ENCODE measurements at places on chromosomes 4 and X.
A peak's percentile ranks its signal among the peaks of the same experiment; 100 is the strongest.

DNA sequence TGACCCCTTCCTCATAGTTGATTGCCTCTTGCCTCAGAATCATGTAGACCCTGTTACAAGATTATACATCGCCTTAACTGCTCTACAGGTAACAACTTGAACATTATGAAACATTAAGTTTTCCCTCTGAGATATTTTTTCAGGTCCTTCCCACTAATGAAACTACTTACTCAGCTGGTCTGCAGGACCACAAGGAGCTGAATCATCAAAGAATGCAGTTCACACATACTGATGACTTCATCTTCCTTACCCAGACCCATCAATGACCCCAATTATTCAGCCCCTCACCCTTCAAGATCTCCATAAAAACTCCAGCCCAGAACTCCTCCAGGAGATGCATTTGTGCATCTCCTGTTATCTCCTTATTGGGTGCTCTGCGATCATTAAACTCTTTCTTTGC is 720.9 kb downstream of the RAPGEF2 start:
- no peak for DNase-seq

DNA sequence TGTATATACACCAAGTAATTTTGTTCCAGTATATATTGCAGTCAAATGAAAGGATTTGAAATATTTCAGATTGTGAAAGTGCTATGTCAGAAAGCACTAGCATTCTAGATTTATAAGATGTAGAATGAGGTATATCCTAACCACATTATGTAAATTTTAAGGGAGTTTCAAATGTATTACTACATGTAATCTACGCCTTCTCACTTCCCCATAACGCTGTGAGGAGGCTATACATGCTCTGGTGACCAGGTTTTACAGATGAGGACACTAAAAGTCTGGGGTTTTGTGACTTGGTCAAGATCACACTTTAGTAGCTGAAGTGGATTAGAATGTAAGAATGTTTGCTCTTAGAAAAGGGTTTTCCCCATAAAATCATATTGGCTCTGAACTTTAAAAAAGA is 8.1 kb downstream of the ENPEP start:
- DNase-seq = no peak

DNA sequence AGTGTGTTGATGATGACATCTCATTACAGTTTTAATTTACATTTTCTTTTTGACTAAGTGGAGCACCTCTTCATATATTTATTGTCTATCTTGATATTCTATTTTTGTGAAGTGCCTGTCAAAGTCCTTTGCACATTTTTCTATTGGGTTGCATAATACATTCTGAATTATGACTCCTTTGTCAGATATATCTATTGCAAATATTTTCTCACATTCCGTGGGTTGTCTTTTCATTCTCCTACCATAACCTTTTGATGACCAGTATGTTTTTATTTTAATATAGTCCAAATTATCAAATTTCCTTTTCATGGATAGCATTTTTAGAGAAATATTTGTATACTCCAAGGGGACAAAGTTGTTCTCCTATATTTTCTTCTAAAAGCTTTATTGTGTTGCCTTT is 126.4 kb downstream of the PJA1 start:
- DNase-seq = no peak

DNA sequence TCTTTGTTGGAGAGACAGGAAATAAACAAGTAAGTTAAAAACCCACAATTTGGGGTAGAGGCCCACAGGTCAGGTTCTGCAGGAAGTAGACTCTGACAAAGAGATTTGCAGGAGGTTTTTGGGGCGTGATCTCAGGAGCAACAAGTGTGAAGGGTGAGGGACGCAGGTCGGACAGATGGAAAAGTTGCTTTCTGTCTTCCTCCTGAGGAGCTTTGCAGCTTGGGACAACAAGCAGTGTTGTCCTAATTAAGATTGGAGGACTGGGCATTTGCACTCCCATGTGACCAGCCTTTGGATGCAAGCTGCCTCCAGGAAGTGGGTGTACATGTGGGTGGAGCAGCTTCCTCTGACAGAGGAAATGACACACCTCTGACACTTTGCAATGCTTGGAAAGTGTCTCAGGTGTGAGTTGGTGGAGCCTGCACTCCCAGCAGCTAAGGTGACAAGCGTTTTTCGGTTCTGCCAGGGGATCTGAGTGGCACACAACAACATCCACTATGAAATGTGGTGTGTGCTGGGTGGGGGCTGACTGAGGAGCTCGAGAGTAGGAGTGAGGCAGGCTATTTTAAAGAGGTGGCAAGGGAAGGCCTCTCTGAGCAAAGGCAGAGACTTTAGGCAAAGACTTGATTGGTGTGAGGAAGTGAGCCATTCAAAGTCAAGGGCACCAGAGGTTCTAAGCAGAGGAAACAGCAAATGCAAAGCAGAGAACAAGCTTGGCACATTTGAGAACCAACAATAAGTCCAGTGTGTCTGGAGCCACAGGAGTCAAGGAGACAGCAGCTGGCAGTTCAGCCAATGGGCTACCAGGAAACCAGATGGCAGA is 339.8 kb upstream of the GATB start:
- DNase-seq = no peak

DNA sequence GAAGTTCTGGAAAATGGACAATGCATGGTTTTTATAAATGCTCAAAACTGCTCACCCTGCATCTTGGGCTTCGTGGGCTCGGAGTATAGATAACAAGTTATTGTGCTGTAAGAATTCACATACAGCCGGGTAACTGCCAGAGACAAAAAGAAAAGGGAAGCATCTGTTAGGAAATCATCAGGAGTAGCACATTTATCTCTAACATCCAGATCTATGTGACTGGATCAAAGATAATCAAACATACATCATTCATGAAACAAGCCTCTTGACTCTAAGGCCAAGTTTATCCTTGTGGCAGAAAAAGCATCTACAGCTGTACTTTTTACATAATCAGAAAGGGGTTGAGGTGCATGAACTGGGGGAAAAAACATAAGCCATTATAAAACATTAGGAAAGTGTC is 264.2 kb downstream of the PPP3CA start:
- no peak for DNase-seq

GRCh38 chrX:31366041-31366440 is 294.2 kb upstream of the FTHL17 start:
- no peak for DNase-seq

GRCh38 chr4:109615742-109616141 is 55.7 kb downstream of the MCUB start:
- no peak for DNase-seq

DNA sequence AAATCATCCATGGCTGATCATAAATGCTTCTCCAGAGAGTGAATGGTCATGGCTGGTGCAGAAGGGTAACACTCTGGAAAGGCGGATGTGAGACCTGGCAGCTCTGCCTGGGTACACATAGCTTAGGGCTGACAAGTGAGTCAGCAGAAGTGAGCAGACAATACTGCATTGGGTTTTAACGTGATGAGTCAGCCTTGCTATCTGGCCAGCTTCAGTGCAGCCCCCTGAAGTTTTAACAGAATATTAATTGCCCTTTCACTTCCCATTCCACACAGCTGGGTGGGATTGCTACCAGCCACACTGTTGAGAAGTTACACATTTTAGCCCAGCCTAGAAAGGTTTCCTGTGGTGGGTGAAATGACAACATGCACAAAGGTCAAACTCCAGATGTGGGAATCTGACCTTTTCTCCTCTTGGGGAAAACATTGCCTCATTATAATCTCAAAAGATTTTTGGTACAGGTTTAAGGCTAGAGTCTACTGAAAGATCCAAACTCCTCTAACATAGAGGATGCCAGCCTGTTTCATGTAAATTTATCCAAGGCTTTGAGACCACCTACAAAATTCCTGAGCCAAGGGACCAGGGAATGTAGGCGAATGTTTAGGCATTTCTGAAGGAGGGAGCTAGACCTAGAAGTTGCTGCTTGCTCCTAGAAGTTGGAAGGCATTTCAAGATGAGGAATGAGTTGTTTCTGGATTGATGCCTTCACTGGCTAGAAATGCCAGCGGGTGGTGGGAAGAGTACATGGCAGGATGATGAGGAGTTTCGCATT is 230.3 kb upstream of the PGRMC2 start:
- no peak for DNase-seq

- DNase-seq = no peak
Measured at GRCh38 chr4:140116442-140117104, 37.4 kb downstream of the MAML3 start.

- no peak for DNase-seq
Measured at GRCh38 chr4:189126040-189126439, 814.6 kb upstream of the FRG1 start.

- DNase-seq = no peak
Measured at GRCh38 chr4:154024097-154024694, 235.3 kb upstream of the SFRP2 start.

DNA sequence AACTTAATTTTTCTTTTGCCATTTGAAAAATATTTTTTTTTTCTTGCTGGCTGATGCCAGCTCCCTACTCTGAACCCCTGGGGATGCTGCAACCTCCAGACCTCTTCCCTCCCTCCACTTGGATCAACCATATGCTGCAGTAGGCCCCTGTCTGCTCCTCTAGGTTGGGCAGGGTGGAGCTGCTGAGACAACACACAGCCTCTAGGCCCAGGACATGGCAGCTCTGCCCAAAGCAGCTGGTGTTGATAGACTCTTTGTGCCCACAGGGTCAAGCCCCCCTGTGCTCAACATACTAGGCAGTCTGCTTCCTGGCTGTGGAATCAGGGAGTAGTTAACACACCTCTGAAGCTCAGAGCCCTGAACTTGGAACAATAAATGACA is 19.9 kb upstream of the CLNK start:
- DNase-seq = no peak

- DNase-seq = no peak
Measured at GRCh38 chr4:154137320-154137905, 348.5 kb upstream of the SFRP2 start.

- no peak for DNase-seq
Measured at GRCh38 chr4:25361253-25361652, 15.8 kb upstream of the ANAPC4 start.

GRCh38 chr4:113738251-113738650 is 23.3 kb downstream of the CAMK2D start:
- no peak for DNase-seq

GRCh38 chr4:138494116-138494515 is 252.0 kb upstream of the SLC7A11 start:
- DNase-seq = no peak

- no peak for DNase-seq
Measured at GRCh38 chrX:115650916-115651315, 89.9 kb downstream of the PLS3 start.

- DNase-seq = no peak
Measured at GRCh38 chrX:38189431-38190250, 31.0 kb downstream of the SRPX start.

DNA sequence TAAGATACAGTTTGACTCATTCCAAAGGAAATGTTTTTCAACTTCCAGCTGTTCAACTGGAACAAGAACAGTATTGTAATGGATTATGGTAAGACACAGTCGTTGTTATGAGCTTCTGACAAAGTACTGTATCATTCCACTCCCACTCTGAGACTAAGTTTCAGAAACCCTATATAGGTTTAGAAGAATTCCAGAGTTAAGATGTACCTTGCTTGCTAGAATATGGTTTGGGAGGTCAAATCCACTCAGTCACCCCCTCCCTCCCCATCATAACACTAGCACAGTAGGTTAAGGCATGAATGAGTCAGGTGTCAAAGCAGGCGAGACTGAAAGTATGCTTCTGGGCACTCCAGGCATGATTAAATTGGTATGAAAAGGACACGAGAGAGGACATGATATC is 339.7 kb downstream of the DMD start:
- no peak for DNase-seq

- no peak for DNase-seq
Measured at GRCh38 chr4:79467246-79467932, 59.4 kb upstream of the GK2 start.

- no peak for DNase-seq
Measured at GRCh38 chr4:152273343-152273742, 262.5 kb downstream of the FBXW7 start.

DNA sequence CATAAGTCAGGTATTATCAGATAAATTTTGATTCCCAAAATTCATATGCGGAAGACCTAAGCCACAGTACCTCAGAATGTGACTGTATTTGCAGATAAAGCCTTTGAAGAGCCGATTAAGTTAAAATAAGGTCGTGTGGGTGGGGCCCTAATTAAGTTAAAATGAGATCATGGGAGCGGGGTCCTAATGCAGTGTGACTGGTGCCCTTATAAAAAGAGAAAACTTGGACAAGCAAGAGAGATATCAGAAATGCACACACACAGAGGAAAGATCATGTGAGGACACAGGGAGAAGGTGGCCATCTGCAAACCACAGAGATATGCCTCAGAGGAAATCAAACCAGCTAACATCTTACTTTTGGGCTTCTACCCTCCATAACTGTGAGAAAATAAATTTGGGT is 236.1 kb downstream of the FBXO8 start:
- DNase-seq = no peak

GRCh38 chrX:47129899-47130358 is 14.6 kb downstream of the NDUFB11 start:
- no peak for DNase-seq

GRCh38 chr4:185381288-185382196 is 14.2 kb downstream of the LRP2BP start:
- no peak for DNase-seq

GRCh38 chr4:52873191-52873590 is 11.1 kb downstream of the RASL11B start:
- DNase-seq = peak; percentile 20

GRCh38 chr4:2441393-2442174 is 22.8 kb downstream of the CFAP99 start:
- DNase-seq = no peak

- peak; percentile 14 for DNase-seq
Measured at GRCh38 chr4:56468097-56468422, 643 bp downstream of the SRP72 start.

DNA sequence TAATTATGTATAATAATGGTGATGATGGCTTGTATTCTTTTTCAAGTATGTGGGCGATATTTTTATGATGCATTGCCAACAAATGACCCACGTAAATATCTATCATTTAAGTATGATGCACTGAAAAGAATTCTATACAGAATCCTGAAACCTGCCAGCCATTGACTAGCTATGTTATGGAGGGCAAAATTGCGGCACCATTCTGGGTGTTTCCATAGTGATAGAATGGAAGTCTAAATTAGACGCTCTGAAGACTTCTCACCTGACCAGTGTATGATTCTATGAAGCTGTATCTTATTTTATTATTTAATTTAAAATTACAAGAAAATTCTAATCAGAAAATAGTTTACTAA is 677 bp upstream of the CENPC start:
- no peak for DNase-seq

GRCh38 chr4:3077796-3078195 is 3.3 kb downstream of the HTT start:
- DNase-seq = no peak

GRCh38 chr4:37890801-37891259 is at the start of gene TBC1D1:
TSS of gene TBC1D1 (plus strand) at chr4:37891084. CDS start at chr4:37902096, 11,012 bp downstream.
- DNase-seq = no peak

DNA sequence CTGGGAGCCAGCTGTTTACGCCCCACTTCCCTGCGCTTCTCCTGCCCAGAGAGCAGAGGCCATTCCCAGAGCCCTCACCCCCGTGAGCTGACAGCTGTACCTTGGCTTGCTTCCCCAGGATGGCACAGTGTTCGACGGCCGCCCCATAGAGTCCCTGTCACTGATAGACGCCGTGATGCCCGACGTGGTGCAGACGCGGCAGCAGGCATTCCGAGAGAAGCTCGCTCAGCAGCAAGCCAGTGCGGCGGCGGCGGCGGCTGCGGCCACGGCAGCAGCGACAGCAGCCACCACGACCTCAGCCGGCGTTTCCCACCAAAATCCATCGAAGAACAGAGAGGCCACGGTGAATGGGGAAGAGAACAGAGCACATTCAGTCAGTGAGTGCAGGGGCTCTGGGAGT is 77.7 kb downstream of the GPR143 start:
- no peak for DNase-seq

- no peak for DNase-seq
Measured at GRCh38 chrX:19708683-19709082, 178.7 kb downstream of the SH3KBP1 start.

GRCh38 chr4:2795893-2796848 is 3.3 kb downstream of the SH3BP2 start:
- DNase-seq = no peak

Measured in NCI-H2029 treated with DMSO at 0.1 percent for 48 hours (cell line).